ENCODE measurements at places on chromosomes 12 and 14.

DNA sequence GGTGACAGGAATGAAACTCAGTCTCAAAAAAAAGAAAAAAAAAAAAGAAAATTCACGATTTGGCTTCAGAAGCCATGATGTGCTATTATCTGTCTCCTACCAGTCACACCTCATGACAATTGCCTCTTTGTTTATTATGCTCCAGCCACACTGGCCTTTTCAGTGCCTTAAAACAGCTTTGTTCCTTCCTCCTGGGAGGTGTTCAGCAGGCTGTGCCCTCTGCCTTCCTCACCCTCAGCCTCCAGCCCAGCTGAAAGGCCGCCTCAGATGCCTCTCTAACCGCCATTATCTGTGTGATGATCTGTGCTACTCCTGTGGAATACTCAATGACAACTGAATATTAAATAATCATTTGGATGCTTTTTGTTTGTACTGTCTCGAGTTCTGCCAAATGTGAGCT lies 8.6 kb upstream of the ARPC3 start:
- DNase-seq, result no peak

DNA sequence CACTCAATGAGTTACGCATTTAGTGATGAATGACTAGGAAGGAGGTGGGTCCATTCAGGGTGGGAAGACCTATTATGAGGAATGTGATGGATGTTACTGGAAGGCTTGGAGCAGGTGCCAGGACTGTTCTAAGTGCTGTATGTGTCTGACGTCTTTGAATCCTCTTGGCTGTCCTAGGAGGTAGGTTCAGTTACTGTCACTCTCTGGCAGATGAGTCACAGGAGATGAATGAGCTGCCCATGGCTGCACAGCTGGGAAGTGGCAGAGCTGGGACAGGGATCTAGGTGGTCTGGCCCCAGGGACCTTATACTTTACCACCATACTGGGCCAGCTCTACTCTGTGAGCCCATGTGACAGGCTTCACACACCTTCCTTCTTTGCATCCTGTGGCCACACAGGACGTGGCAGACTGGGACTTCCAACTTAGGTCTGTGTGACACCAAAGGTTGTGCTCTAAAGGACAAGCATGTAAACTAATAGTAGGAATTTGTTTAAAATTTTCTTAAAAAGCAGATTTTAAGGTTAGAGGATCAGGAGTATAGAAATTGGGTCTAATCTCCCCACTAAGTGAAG lies 24.0 kb downstream of the TCTN1 start:
- DNase-seq, result no peak

DNA sequence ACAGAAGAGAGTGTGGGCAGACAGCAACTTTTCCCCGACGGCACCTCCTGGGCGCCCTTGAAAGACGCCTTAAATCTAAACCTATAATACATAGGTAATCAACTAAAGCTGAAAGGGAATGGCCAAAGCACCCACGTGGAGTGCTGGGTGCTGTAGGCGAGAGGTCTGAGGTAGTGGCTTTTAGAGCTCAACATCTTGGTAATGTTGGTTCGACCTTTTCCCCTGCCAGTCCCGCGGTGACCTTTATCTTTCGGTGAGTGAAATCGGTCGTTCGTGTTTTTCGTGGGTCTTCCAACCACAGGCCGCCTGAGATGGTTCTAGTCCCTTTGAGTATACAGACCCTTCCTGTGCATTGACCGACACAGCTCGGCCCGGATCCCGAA lies 9.1 kb downstream of the OR6S1 start:
- DNase-seq, result no peak

GRCh38 chr12:107328442-107329133 lies 235.2 kb upstream of the CRY1 start:
- DNase-seq, result no peak

GRCh38 chr12:109464642-109465351 lies 12.3 kb downstream of the KCTD10 start:
- DNase-seq, result no peak

DNA sequence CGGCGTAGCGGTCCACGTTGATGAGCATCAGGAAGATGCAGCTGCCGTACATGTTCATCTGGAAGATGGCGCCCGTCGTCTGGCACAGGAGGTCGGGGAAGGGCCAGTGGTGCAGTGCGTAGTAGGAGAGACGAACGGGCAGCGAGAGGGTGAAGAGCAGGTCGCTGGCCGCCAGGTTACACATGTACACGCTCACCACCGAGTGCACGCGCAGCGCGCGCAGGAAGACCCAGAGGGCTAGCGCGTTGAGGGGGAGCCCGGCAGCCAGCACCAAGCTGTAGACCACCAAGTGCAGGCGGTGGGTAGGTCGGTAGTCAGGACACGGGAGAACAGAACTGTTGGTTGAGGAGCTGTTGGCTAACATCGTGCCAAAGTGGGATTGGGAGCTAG lies 13.7 kb upstream of the CHD4 start:
- no peak for DNase-seq

DNA sequence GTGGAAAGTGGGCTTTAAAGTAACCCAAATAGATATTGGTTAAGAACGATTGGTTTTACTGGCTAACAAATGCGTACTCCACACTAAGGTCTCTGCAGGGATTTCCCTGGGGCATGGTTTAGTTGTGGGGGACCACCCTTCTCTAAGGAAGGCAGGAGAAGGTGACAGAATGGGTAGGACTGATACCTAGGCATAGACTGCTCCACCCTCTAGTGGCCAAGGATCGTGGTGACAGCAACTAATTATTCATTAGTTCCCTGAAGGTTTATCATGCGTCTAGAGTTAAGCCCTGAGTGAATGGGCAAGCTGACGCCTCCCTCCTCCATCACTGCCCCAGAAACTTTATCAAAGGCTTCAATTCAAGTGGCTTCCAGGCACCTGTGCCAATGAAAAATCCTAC lies 9.1 kb downstream of the FAM181A start:
- no peak for DNase-seq

GRCh38 chr14:50985859-50986331 lies 41.6 kb upstream of the PYGL start:
- DNase-seq, result no peak

GRCh38 chr14:53628732-53629430 lies 327.7 kb downstream of the BMP4 start:
- DNase-seq, result no peak

- DNase-seq, result peak; percentile 56
These were observed at the start of gene POU6F1 for GRCh38 chr12:51217968-51218606. POU6F1 (minus strand) TSS chr12:51218062; CDS start chr12:51206836, 11,226 bp downstream.

DNA sequence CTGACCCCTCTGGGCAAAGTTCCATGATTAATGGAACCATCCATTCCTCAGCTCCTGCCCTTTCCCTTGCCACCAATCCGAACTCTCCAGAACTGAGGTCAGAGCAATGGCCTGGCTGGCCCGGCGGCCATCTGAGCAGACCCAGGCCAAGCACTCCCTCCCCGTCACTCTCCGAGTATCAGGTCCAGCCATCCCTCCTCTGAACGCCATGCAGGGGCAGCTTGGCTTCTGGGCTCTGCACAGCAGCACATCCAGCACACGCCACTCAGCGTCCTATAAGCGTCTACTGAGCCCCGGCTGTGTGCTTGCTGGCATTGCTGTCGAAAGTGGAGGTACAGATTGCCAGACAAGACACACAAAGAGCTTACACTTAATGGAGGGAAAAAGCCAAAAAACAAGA lies 34.3 kb upstream of the VWF start:
- DNase-seq, result no peak

DNA sequence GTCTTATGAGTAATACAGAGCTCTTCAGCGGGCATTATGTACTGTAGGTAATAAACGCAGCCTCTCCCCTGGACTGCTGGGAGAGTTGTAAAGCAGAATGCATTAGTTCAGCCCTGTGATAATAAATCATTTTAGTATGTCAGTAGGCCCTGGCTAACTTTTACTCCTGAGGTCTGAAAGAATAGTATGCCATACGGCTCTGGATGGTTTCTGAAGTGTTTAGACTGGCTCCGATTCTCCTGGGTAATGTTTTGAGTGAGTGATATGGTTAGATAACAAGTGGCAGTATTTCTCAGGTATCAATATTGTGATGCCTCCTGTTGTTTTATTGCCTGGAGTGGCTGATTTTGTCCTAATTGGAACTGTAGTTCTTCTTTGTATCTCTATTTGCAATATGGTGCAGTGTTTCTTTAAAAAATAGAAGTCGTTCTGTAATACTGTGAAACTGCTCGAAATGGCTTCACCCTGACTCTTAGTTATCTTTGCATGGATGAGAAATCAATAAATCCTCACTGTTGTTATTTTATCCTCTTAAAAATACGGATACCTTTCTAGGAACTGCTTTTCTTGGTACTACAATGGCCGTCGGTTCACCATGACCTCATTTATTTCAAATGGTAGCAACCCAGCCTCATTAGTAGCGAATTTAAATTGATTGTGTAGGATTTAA lies 100.2 kb downstream of the PDZRN4 start:
- DNase-seq, result no peak

DNA sequence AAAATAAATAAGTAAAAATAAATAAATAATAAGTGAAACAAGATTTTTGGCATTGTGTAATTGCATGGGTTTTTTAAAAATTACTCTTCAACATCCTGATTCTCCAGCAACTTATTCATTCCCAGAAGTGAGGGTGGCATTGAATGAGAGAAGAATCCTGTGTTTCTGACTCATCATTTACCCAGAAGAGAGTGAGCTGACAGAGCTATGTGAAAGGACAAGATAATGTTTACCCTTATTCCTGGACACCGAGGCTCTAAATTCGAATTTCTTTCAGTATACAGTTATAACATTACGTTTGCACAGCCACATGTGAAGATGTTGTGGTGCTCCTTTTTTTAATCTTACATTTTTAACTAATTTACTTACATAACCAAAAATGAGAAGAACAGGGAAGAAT lies 36.4 kb downstream of the BBS10 start:
- no peak for DNase-seq

- DNase-seq, result no peak
These were observed 196.2 kb upstream of the C14orf180 start for GRCh38 chr14:104383088-104383995.

DNA sequence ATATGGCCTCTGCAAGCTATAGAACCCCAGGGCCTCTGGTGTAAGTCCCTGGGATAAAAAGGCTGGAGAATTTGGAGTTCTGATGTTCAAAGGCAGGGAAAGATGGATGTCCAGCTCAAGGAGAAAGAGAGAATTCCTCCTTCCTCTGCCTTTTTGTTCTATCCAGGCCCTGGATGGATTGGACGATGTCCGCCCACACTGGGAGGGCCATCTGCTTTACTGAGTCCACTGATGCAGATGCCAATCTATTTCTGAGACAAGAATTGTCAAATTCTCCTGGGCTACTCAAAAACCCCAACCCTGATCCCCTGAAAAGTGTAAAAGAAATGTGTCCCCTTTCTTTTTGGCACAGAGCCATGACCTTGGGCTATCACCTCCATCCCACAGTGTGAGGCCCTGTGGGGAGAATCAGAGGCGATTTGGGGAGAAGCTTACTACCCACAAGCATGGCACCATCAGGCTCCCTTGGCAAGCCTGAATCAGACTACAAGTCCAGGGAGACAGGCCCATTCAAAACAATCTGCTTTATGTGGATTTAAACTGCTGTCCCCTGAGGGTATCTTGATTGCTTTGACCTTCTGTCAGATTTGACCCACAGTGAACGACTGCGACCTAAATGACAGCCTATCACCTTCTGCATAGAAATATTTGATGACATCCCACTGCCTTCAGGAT lies 334.0 kb downstream of the NUAK1 start:
- DNase-seq, result no peak

DNA sequence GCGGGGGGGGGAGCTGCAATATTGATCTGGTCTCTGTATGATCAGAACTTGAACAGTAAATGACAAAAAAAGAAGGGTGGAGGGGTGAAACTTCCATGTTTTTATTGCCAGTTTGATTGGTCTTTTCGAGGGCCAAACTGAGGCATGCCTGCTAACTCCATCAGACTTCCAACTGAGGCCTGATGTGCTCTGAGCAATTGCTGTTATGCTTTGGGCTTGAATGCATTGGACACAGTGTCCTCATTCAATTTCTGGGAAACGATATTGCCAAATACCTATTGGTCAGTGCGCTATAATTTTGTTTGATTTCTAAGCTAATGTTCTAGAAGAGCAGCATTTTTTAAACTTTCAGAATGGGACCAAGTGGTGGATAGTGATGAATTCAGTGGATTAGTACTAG lies 2.1 kb upstream of the SLC38A2 start:
- DNase-seq, result no peak

- no peak for DNase-seq
These were observed 51.5 kb downstream of the DCAF5 start for GRCh38 chr14:69101331-69101826.

GRCh38 chr14:50882932-50883826 lies 11.3 kb downstream of the ABHD12B start:
- no peak for DNase-seq

DNA sequence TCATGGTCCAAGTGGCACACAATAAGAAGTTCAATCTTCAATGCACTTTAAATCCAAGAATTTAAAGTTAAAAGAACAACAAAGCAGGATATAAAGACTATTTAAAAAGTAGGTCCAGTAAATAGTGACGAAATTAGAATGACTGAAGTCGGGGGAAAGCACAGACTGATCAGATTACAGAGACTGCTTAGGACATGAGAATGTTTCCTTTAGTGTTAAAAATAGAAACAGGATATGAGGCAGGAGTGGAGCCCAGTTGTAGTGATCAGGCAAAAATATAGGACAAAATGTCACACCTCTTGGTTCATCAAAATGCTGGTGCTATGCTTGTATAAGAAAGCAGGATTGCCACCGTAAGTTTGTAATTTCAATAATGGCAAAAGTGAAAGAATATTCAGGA lies 52.2 kb upstream of the CD163 start:
- DNase-seq, result no peak

DNA sequence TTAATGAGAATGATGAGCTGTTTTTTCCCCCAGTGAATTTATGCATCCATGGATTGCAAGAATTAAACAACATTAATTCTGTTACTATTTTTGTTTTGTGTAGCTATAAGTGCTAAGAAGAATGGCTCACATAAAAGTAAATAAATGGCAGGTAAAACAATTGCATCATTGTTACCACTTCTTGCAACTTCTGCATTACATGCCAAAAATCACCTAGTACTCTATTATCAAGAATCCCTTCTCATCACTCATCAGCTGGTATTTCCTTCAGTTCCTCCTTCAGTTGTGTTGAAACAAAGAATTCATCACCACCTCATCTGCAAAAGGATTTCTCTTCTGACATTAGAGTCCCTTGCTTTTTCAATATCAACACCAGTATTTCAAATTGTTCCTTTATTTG lies 773 bp downstream of the A2M start:
- no peak for DNase-seq

- no peak for DNase-seq
These were observed 34.2 kb upstream of the ASPG start for GRCh38 chr14:104051092-104051813.

DNA sequence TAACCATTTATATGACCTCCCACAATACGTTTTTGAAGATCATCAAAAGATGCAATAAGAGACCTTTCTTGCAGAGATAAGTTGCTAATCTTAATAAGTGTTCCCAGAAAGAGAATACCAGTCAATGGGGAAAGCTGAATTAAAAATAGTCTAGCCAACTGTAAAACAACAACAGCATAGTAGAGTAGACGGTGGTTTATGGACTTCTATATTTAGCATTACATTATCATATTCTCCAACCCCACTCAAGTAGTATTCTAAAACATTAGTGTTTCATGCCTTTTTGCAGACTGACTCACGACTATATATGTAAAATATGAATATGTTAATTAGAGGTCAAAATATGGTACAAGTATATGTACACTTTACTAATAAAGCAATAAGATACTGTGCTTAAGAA lies 218.9 kb downstream of the MED13L start:
- DNase-seq, result no peak

GRCh38 chr12:110825530-110825929 lies 21.3 kb upstream of the CCDC63 start:
- DNase-seq, result no peak

All from stimulated activated naive CD4-positive, alpha-beta T cell treated with Interleukin-2 at 50 U/mL for 16 hours (primary cell).